ENCODE measurements at places on chromosomes 16 and 17. TPM values are rescaled to one million over a fixed set of nuclear protein-coding genes. Genes with fewer than 3 reads are reported as not detected.

The GCGR gene
- 37.2 TPM for polyA plus RNA-seq

The SEPTIN12 gene
- polyA plus RNA-seq: not detected

The TMUB2 gene
- polyA plus RNA-seq: 39.2 TPM

The LGALS3BP gene
- 310 TPM for polyA plus RNA-seq

The WRAP53 gene
- 10.8 TPM for polyA plus RNA-seq

The KRT12 gene
- not detected for polyA plus RNA-seq

The KCNJ12 gene
- 3.4 TPM for polyA plus RNA-seq

The TMC6 gene
- polyA plus RNA-seq: 15.0 TPM

The EFTUD2 gene
- polyA plus RNA-seq: 37.9 TPM

The ITGAL gene
- polyA plus RNA-seq: 0.56 TPM

The KRTAP4-4 gene
- polyA plus RNA-seq: not detected

The SEC14L1 gene
- 49.2 TPM for polyA plus RNA-seq

The FTO gene
- 22.3 TPM for polyA plus RNA-seq

The TBC1D3K gene
- not detected for polyA plus RNA-seq

The VMO1 gene
- polyA plus RNA-seq: 2.5 TPM

The AOC3 gene
- polyA plus RNA-seq: 15.1 TPM

The KCNH6 gene
- 4.8 TPM for polyA plus RNA-seq

The IL34 gene
- polyA plus RNA-seq: 5.9 TPM

The TMEM106A gene
- polyA plus RNA-seq: 15.7 TPM

The HSD17B2 gene
- 1.8 TPM for polyA plus RNA-seq

The TMEM238L gene
- polyA plus RNA-seq: 3.2 TPM

The DHX38 gene
- 23.3 TPM for polyA plus RNA-seq

The AATK gene
- 0.65 TPM for polyA plus RNA-seq

The CMTM2 gene
- not detected for polyA plus RNA-seq

The ELMO3 gene
- polyA plus RNA-seq: 33.1 TPM

The CNGB1 gene
- polyA plus RNA-seq: not detected

The KARS1 gene
- 104 TPM for polyA plus RNA-seq

The CD300LF gene
- polyA plus RNA-seq: 0.49 TPM

The ZNF232 gene
- polyA plus RNA-seq: 6.9 TPM

The METTL9 gene
- polyA plus RNA-seq: 193 TPM

The NFAT5 gene
- polyA plus RNA-seq: 1.9 TPM

The TM4SF5 gene
- 31.3 TPM for polyA plus RNA-seq

The SLC5A10 gene
- 16.5 TPM for polyA plus RNA-seq

The BCO1 gene
- 1.4 TPM for polyA plus RNA-seq

The AOC2 gene
- 0.58 TPM for polyA plus RNA-seq

The TSPAN10 gene
- 1.9 TPM for polyA plus RNA-seq

The EVI2B gene
- polyA plus RNA-seq: 2.0 TPM

The SMCR8 gene
- polyA plus RNA-seq: 3.1 TPM

The QRICH2 gene
- 2.5 TPM for polyA plus RNA-seq

The ZACN gene
- not detected for polyA plus RNA-seq

The FNDC8 gene
- polyA plus RNA-seq: not detected

The HSPB9 gene
- polyA plus RNA-seq: 0.99 TPM

The OTOA gene
- 0.39 TPM for polyA plus RNA-seq

The GSG1L gene
- not detected for polyA plus RNA-seq

The GPR139 gene
- polyA plus RNA-seq: not detected

The EPX gene
- not detected for polyA plus RNA-seq

The ZNF768 gene
- 46.9 TPM for polyA plus RNA-seq

The CHST5 gene
- 0.28 TPM for polyA plus RNA-seq

The CACNG5 gene
- polyA plus RNA-seq: not detected

All from kidney (tissue), 22 donors.